Stimulated activated CD8-positive, alpha-beta memory T cell treated with anti-CD3 and anti-CD28 coated beads, Interleukin-4, amount 100 ng/mL, for 1 hour (primary cell): ENCODE measurements at places on chromosomes 1 and 21.

GRCh38 chr1:229617351-229618100, 8.4 kb downstream of the TAF5L start:
- no peak for DNase-seq

DNA sequence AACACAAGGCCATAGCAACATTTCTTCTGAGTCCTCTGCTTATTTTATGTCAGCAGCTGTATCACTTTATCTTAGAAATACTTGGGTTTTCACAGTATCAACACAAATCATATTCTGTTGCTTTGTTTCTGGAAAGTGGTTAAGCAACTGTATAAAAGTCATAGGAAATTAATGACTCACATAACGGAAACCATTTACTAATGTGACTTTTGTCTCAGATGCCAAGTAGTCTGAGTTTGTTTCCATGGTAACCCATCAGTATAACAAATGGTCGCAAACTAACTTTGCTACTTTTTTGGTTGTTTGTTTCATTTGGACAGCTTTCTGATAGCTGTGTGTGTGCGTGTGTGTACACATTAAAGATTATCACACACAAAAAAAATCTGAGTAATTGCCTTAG, 31.1 kb downstream of the EEIG2 start:
- no peak for DNase-seq

GRCh38 chr1:36994868-36995267, 39.4 kb downstream of the GRIK3 start:
- DNase-seq: no peak

- DNase-seq: no peak
Measured at GRCh38 chr1:86650065-86650464, 54.3 kb upstream of the SH3GLB1 start.

DNA sequence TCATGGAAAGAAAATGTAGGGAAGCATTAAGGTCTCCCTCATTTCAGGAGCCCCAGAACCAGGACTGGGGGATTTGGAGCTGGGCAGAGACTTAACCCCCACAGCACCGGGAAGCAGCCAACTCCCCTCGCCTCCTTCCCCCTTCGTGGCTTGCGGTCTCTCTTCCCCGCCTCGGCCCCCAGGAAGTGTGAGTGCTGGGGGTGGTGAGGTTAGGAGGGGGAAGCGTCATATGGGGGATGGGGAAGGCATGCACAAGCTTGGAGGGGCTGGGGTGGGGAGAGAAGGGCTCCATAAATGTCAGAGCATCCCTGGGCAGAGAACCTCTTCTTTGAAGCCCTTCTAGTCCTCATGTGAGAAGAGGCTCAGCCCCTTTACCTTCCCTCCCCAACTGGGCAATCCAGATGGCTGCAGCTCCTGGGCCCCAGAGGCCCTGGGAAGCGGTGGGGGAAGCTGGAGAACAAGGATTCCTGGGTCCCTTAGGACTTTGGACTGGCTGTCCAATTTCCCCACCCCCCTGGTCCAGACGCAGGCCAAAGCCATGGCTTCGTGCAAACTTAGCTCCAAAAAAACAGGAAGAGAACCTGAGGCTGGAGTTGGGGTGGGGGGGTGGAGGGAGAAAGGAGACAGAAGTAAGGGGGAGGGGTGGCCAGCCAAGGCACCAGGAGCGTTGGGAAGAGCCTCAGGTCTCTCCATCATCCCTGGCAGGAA, 7.8 kb downstream of the ZBTB7B start:
- no peak for DNase-seq

- no peak for DNase-seq
Measured at GRCh38 chr1:214028649-214029406, 41.1 kb downstream of the PROX1 start.

GRCh38 chr1:223143537-223144248, 645 bp upstream of the TLR5 start:
- DNase-seq: no peak

DNA sequence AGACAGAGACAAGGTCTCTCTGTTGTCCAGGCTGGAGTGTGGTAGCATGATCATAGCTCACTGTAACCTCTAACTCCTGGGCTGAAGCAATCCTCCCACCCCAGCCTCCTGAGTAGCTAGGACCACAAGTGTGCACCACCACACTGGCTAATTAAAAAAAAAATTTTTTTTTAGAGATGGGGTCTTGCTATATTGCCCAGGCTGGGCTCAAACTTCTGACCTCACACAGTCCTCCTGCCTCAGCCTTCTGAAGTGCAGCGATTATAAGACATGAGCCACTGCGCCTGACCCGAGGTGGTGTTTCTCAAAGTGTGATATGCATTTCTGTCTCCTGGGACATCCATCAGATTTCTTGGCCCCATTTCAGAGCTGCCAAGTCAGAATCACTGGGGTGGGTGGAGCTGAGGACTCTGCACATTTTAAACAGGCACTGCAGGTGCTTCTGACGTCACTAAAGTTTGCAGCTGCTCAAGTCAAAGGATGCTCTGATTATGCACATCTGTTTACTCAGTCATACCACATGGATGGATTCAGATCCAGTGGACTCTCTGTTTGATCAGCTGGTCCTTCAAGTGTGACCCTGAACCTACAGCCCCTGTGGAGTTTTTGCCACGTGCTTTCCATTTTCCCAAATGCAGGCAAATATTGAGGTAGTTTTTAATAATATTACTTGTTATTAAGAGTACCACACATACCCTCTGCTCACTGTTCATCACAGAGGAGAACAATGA, 21.4 kb downstream of the TGFB2 start:
- no peak for DNase-seq

GRCh38 chr1:8533124-8533523, 215.2 kb downstream of the SLC45A1 start:
- DNase-seq: no peak

- no peak for DNase-seq
Measured at GRCh38 chr1:86149591-86149990, 7.0 kb downstream of the COL24A1 start.

DNA sequence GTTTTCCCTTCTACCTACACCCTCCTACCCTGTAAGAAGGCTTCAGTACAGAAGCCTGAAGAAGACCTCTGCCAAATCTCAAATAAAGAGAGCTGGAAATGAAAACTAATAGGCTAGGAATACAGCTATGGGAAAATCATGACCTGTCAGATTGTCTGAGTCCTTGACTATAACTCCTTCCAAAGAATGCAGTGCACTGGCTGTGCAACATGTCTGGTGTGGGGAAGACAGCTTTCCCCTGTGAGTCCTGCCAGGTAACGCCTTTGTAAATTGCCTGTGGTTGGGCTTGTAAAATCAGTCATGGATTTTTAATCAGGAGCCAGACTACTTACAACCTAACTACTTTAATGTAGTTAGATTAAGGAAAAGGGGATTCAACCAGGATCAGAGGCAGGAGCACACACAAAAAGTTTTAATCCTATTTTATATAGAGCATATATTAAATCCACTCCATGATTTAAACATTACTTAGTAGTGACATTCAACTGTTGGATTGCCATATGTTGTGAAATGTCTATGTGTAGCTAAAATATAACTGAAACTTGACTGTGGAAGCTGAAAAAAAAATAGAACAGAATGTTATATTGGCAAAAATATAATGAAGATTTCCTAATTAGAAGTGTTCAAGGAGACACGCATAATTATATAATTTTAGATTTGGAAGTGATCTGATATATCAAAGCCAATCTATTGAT, 1667.8 kb downstream of the KCNT2 start:
- no peak for DNase-seq

DNA sequence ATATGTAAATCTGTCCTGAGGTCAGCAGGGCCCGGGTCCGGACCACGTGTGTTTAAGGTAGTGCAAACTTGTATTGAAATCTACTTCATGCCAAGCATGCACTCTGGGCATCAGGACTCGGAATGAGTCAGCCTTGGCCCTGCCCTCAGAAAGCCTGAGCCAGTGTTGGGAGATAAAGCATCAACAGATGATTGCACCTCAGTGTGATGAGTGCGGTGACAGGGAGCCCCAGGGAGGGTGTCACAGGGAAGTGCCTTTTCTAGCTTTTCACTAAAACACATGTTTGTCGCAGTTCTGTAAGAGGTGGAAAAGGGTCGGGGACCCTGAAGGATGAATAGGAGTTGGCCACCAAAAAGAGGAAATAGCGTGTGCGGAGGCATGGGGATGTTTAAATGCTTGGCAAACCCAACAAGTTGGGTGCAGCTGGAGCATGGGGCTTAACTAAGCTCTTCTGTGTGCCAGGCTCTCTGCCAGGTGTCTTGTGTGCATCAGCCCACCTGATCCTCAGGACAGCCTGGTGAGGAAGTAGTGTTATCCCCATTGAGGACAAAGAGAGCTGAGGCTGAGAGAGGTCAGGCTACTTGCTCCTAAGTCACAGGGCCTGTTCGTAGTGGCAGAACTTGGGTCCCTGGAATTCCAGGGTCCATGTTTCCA, 48.2 kb upstream of the EPB41 start:
- no peak for DNase-seq
